Activated T-cell treated with anti-CD3 and anti-CD28 coated beads, Interleukin-2, amount 50 U/mL, for 1 hour (primary cell): ENCODE measurements at places on chromosomes 2 and 18.

GRCh38 chr2:143121957-143122356 lies 7.3 kb upstream of the ARHGAP15 start:
- DNase-seq: no peak

GRCh38 chr2:172062402-172063004 lies 22.8 kb upstream of the DLX1 start:
- DNase-seq: no peak

- DNase-seq: no peak
Observed at GRCh38 chr2:146634230-146635097, 1210.4 kb upstream of the ACVR2A start.

GRCh38 chr2:168930242-168930641 lies 29.2 kb downstream of the G6PC2 start:
- no peak for DNase-seq

DNA sequence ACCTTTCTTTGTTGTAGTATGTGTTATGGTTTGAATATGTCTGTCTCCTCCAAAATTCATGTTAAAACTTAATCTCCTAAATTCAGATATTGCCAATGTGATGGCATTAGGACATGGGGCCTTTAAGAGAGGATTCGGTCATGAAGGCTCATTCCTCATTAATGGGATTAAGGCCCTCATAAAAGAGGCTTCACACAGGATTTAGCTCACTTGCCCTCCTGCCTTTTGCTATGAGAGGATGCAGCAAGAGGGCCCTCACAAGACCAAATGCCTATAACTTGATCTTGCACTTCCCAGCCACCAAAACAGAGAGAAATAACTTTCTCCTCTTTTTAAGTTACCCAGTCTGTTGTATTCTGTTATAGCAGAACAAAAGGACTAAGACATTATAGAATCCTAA lies 19.7 kb downstream of the ZBTB14 start:
- DNase-seq: no peak

DNA sequence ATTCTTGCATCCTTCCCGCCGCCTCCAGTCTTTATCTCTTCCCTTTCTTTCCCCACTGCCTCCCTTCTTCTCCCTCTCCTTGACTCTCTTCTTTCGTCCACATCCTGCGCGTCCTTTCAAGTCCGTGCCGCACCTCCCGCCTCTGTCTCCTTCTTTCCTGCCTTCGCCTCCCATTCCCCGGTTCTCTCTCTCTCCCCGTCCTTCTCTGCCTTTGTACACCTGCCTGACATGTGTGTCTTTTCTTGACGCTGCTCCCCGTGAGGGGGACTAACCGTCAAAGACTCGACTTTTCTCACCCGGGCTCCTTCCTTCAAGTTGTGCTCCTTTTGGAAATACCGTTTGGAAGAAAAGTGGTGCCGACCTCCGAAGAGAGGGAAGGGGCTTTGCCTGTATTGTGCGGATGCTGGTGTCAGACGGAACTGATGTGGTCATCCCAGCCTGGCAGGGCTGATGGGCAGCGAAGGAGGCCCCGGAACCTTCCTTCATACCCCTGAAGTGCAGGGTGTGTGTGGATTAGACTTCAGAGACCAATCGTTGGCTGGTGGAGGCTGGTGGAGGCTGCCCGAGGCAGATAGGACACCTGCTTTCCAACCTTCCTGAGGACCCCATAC lies 879 bp downstream of the TMEM178A start:
- no peak for DNase-seq

- DNase-seq: no peak
Observed at GRCh38 chr2:238421695-238422035, 5.1 kb upstream of the ASB1 start.

DNA sequence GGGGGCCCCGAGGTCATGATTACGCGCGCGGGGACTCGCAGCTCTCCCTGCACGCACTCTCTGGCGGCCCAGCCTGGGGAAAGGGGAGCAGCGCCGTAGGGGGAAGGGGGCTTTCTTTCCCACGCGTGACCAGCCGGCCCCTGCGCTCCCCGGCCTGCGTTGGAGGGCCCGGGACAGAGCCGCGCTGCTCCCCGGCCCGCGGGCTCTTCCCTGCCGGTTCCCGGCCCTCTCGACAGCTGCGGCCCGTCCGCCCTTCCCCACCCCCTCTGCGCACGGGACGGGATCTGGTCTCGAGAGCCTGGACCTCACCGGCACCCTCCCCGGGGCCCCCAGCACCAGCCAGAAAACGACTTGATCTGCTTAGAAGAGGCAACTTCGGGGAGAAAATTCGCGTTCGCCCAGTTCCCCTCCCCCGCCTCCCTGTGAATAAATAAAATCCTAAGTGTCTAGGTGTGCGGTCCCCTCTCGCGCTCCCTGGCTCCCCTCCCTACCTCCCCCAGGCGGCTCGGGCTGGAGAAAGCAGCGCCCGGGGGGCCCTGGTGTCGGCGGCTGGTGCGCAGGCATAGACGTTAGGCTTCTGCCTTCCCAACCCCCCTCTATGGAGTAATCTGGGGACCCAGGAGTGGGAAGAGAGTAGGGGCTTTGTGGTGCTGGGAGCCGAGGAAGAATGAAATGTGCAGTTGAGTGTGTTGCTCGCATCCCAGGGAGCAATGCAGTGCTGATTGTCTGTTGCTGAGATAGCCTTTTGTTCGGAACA lies 803 bp upstream of the FIGN start:
- DNase-seq: no peak

DNA sequence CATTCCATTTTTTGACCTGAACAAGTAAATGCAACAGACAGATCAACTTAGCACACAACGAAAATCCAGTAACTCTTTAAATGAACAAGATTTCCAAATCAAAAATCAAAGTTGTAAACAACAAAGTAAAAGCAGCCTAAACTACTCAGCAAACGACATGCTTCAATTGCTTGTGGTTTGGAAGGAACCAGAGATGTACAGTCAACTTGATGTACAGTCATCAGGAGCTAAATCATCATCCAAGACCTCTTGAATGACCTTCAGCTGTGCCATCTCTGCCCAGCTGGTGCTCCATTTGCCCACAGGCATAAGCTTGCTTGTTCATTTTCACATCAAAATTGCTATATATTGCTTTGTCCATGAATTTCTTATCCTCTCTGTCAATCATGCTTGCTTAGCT lies 109.8 kb downstream of the UPP2 start:
- no peak for DNase-seq

- no peak for DNase-seq
Observed at GRCh38 chr2:144453486-144454158, 66.3 kb downstream of the ZEB2 start.

- no peak for DNase-seq
Observed at GRCh38 chr2:31998731-31999383, 12.0 kb downstream of the MEMO1 start.

- DNase-seq: no peak
Observed at GRCh38 chr2:236856848-236857235, 228.8 kb upstream of the COPS8 start.

- no peak for DNase-seq
Observed at GRCh38 chr2:54536720-54537119, 80.6 kb downstream of the SPTBN1 start.

DNA sequence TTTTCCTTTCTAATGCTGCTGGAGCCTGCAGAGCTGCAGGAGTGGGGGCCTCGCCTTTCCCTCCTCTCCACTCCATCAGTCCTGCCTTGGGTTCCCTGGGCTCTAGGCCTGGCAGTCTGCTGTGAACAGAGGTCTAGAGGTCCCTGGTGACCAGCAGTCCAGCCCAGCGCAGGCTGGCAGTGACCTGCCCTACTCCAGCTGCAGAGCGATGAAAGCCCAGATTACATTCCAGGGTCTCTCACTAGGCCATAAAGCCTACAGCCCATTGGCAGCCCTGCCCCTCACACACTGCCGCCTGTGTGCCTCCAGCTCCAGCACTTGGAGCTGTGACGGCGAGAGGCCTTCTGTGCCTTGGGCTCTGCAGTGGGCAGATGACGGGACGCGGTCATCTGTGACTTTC lies 14.8 kb upstream of the MAL start:
- no peak for DNase-seq

DNA sequence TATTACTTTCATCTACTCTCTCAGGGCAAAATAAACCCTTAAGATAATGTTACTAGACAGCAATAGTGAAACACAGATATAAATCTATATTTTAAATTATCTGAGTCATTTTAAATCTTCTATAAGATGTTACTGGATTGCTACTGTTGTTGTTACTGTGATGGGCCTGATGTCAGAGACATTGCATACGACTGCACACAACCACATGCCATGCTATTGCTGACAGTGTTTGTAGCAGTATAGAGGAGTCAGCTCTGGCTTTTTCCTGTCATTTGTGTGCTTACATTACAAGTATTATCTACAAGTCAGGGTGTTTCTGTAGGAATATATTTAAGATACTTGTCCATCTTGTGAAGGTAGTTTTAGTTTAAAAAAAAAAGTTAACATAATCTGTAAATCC lies 63.9 kb downstream of the CCDC148 start:
- no peak for DNase-seq

DNA sequence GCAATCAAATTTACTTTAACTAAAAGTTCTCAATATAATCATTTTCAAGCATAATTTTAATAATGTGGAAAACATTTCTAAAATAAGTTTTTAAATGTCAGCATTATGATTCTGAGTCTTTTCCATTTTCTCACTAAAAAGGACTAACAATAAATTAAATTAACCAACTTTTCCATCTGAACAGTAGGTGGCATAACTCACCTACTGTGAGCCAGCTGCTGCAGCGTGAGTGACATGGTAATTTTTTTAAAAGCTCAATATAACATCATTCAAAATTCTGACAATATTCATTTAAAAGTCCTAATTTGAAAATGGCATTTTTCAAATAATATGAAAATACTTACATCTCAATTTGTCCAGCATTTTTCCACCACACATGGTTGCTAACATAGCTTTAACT lies 66.5 kb downstream of the DTNB start:
- DNase-seq: no peak

- no peak for DNase-seq
Observed at GRCh38 chr2:171941316-171941699, 19.0 kb downstream of the HAT1 start.

DNA sequence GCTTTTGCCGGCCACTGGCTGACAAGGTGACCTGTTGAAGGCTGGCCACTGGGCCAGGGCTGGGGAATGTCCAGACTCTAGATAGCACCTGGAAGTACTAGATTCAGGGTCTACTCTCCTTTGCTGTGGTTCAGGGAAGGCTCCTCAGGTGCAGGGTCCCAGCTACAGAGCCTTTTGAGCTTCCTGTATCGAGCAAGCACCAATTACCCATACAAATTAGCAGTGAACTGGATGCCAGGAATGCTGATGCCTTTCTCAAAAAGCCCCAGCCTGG lies 213.4 kb downstream of the CYP26B1 start:
- no peak for DNase-seq

DNA sequence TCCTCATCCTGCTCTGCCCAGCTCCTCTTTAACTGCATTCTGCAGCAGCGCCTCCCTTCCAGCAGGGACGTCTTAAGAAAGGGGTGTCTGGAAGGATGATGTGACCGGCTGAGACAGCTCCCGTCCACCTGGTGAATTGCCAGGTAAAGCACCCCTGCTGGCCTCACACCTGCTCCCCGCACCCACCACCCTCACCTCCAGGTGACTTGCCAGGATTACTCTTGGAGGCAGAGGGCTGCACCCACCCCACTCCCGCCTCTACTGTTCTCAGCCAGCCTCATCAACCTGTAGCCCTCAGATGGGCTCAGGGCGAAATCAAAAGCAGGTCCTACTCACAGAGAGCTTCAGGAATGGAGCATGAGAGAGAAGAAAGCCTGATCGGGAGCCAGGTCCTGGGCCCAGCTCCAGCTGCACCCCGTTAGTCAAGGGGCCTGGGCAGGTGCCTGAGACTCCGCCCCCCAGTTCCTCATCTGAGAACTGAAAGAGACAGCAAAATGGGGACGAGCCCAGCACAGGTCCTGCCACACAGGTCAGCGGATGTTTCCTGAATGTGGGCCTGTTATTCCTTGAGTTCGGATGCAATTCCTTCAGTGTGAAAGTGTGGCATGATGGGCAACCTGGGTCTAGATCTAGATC lies 5.6 kb downstream of the ADRA2B start:
- DNase-seq: peak; percentile 14

GRCh38 chr2:23360571-23361125 lies 24.3 kb upstream of the KLHL29 start:
- no peak for DNase-seq

DNA sequence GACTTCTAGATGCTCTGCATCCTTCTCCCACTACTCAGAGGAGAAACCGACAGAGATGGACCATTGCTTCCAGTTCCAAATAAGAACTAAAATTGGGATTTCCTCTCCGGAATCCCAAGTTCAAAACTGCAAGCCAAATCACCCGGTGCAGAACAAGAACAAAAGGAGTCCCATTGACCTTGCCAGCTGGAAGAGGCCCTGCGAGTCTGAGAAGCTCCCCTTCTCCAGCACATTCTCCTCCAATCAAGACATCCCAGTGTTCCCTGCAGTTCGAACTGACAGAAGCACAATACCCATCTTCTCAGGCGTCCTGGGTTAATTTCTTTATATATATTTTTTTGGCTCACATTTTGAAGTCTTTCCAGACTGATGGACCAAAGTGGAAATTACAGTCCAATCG lies 195.3 kb upstream of the MEIS1 start:
- no peak for DNase-seq

GRCh38 chr2:7952046-7952745 lies 729.7 kb upstream of the ID2 start:
- DNase-seq: no peak

DNA sequence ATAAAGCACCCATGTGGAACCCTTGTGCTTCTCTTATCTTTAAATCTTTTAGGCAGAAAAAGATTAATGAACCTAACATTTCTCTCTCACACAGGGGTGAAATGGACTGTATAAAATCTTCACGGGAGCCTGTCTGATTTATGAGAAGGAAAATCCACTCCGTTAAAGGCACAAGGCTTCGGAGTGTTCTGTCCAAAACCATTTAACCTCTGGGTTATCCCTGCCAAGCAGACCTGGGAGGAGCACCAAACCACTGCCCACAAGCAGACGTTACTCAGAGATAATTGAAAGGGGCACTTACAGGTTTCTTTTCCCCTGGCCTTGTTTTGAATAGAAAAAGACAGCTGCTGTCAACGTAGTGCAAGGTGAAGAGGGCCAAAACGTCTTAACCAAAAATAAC lies 184.4 kb upstream of the DOK6 start:
- no peak for DNase-seq

DNA sequence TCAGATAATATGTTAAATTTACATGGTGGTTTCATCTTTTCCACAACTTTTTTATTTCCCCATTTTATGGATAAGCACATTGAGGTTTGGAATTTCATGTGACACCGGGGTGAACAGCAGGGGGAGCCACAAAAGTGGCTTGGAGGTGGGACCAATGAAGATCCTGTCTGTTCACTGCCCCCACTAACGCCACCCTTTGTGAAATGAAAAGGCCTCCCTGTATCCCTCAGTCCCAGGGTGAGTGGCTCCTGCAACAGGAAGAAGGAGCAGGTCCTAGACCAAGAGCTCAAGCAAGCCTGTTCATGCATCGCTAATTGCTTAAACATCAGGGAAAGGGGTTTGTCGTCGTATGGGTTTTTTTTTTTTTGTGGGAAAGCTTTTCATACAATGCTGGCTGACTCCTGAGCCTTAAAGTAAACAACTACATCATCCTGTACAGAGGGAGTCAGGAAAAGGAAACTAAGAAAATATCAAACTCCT lies 267.8 kb upstream of the EPAS1 start:
- DNase-seq: no peak

- no peak for DNase-seq
Observed at GRCh38 chr2:9149726-9150567, 56.7 kb upstream of the ASAP2 start.

GRCh38 chr2:88074854-88075292 lies 7.2 kb downstream of the SMYD1 start:
- DNase-seq: no peak
